GM04504 (cell line): ENCODE measurements at places on chromosomes 6 and 20.
A peak's percentile ranks its signal among the peaks of the same experiment; 100 is the strongest.

DNA sequence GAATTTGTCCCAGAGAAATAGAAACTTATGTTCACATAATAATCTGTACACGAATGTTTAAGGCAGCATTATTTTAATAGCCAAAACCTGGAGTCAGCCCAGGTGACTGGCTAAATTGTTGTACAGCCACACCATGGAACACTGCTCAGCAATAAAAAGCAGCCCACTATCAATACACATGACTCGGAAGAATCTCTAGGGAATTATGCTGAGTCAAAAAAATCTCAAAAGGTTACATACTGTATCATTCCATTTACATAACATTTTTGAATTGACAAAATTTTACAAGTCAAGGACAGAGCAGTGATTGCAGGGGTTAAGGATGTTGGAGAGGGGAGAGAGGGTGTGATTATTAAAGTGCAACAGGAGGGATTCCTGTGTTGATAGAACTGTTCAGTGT is 163.4 kb downstream of the UBE3D start:
- no peak for DNase-seq

- DNase-seq, result peak; percentile 35
Measured at GRCh38 chr20:2042400-2042799, 48.5 kb upstream of the PDYN start.

GRCh38 chr20:41030531-41031242 is 2.1 kb downstream of the TOP1 start:
- peak; percentile 26 for DNase-seq

GRCh38 chr20:49575551-49576060 is 7.7 kb upstream of the PTGIS start:
- DNase-seq, result no peak

DNA sequence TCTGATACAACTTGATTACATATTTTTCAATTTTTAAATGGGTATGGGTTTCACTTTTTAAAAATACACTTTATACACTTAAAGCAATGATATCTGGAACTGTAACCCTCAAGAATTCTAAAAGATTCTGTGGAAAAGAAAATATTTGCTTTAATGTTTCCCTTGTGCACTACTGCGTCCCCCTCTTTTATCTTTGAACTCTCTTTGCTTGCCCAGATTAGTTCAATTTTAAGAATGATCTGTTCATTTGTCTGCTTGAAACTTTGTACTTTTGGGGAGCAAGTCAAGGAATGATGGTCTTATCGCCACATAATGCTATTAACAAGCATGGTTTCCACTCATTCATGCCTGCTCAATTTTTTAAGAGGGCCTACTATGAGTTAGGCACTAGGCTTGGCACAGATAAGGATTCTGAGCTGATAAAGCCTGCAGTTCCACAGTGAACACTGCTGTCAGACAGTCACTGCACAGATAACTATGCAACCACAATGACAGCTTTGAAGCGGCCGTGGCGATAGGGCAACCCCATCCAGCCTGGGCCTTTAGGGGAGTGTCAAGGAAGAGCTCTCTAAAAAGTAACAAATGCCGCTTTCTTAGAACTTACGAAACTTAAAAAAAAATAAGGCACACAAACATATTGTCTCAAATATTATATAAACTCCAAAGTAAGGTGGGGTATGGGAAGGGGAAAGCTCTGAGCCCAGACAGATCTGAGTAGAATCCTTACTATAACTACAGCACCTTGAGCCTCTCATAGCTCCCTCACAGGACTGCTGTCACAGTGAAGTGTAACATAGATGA is 29.7 kb downstream of the FYN start:
- DNase-seq, result no peak

DNA sequence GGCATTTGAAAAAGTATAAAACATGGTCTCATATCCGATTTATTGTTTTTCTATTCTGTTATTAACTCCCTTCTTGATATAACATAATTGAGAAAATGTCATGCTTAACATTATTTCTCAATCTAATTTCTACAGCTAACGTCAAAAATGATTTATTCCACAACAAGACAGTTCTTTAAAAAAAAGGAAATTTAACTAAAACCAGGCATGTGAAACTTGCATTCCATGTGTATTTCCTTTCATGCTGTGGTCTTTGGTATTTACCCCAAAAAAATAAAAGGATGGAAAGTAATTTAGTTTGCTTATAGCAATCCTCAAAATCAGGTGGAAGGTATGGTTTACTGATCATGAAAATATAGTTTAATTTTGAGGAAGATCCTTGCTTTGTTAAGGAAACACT is 142.8 kb downstream of the COL21A1 start:
- DNase-seq, result no peak
